Left ventricle myocardium inferior (tissue), 1 donor: ENCODE measurements at places on chromosomes 1 and 21.

DNA sequence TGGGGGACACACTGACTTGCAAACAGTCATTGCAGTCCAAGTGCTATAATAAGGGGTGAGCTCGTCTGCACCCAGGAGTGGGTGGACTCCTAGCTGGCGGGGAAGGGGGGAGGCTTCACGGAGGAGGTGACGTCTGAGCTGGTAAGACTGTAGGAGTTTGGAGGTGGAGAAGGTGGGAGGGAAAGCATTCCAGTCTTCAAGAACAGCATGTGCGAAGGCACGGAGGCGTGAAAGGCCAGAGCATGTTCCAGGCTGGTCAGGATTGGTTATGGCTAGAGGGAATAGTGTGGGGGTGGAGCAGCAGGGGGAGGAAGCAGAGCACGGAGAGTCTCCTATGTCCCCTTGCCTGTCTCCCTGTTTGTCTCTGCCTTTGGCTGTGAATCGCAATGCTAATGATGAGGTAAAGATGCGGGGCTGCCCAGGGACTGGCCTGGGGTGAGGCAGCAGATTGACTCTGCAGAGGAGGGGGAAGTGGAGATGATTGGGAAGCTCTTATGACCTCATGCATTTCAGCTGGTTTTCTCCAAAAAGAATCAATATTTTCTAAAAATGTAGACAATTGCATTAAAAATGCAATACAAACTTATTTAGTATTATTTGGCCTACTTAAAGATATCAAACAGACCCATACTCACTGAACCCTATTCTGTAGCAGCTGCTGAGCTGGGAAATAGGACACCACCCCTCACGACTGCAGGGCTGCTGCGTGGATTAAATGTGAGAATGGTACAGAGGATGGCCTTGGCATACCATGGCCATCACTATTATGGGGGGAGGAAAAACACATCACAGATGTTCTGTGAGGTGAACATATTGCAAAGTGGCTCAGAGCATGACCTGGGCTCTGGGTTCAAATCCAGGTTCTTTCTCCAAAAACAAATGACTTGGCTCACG lies 2.6 kb upstream of the ZNF436 start:
- no peak for DNase-seq

DNA sequence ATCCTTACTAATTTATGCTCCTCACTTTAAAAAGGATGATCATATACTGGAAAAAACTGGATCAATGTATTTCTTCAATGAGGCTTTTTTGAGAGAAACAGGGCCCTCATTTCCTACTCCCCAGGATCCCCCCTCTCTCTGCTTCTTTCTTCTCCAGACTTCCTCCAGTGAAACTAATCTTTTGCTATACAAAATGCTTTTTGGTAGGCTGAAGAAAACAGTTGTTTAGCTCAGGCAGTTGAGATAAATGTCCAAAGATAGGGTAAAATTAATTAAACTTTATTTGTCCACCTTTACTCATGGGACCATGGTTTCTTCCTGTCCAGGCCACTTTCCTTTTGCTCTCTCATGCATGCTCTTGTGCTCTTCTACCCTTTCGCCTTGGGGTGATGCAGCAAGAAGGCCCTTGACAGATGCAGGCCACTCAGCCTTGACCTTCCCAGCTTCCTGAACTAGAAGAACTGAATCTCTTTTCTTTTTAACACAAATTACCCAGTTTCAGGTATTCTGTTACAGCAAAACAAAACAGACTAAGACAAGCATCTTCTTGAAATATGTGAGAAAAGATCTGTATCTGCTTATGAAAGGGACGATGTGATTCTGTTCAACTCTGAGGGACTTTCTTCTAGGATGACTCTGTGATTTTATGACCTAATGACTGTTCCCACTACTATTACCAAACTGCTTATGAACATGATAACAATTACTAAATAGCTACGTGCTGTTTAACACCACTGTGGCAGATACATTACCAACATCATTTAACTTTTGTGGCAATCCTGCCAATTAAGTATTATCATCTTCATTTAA lies 63.7 kb downstream of the NVL start:
- no peak for DNase-seq

DNA sequence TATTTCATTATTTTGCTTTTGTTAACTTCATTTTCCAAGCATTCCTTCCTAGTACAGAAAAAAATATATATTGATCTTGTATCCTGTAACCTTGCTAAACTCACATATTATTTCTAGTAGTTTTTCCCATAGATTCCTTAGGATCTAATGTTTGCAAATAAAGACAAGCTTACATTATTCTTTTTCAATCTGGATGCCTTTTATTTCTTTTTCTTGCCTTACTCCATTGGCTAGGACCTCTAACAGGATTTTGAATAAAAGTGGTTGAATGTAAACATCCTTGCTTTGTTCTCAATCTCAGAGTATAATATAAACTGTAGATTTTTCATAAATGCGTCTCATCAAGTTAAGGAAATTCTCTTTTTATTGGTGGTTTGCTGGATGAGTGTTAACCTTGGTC lies 74.5 kb upstream of the GUCA2A start:
- DNase-seq, result no peak

- DNase-seq, result no peak
These were observed 44.3 kb downstream of the INAVA start for GRCh38 chr1:200938955-200939354.

- DNase-seq, result no peak
These were observed 271.4 kb upstream of the NR5A2 start for GRCh38 chr1:199756066-199756465.

GRCh38 chr1:10778640-10779039 lies 17.8 kb downstream of the CASZ1 start:
- DNase-seq, result no peak

DNA sequence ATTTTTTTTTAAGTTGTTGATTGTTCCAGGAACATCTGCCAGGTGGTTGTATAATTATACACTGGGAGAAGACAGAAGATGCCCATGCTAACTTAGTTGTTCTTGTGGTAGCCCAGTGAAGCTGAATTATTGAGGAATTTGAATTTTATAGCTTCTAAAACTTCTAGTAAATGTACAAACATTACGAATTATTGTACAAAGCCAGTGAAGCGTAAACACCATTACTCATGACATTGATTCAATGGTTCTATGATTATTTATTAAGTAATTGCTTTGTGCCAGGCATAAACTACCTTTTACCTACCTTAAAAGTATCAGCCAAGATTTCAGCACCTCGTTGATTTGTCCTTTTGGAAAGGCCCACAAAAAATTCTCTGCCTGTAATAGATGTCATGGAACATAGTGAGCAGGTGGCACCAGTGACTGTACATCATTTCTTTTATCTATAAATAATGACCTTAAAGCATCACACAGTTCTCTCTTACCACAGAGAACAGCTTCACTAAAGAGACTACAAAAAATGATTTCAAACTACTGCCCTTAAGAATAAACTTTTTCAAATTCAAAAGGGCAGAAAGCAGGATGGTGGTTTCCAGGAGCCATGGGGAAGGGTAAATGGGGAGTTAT lies 74.9 kb upstream of the BCL10 start:
- no peak for DNase-seq

DNA sequence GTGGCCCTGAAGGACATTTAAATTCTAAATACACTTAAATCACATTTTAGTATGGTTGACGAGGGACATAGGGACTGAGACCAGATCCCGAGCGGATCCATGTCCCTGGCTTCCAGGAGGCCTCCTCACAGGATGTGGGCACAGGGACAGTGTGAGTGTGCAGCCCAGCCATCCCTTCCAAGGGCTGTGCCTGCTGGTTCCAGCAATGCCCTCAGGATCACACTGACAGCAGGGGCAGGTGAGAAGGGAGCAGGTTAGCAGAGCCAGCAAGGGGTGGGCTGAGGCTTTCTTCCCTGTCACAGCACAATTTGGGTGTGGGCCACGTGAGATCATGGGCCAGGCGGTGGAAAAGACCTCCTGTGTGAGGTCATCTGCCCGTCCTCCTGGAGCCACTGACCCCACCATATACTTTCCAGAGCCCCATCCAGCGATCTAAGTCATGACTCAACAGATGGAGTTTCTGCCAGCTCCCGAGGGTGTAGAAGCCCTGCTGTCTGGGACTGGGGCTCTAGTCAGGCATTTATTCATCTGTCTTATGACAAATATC lies 37.0 kb upstream of the PRSS38 start:
- no peak for DNase-seq

- no peak for DNase-seq
These were observed 836 bp downstream of the CDC7 start for GRCh38 chr1:91501523-91501851.

DNA sequence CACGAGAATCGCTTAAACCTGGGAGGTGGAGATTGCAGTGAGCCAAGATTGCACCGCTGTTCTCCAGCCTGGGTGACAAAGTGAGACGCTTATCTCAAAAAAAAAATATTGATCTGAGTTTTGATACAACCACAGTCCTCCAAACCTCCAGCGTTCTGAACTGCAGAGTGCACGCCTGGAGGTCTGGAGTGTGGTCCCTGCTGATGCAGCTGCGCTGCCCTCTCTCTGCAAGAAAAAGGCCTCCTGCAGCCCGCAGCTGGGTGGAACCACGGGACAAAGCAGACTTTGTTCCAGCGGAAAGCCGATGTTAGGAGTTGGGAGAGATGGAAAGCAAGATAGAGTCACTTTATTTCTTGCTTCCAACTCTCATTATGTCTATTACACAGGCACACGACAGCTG lies 144.9 kb upstream of the SOD1 start:
- DNase-seq, result no peak

DNA sequence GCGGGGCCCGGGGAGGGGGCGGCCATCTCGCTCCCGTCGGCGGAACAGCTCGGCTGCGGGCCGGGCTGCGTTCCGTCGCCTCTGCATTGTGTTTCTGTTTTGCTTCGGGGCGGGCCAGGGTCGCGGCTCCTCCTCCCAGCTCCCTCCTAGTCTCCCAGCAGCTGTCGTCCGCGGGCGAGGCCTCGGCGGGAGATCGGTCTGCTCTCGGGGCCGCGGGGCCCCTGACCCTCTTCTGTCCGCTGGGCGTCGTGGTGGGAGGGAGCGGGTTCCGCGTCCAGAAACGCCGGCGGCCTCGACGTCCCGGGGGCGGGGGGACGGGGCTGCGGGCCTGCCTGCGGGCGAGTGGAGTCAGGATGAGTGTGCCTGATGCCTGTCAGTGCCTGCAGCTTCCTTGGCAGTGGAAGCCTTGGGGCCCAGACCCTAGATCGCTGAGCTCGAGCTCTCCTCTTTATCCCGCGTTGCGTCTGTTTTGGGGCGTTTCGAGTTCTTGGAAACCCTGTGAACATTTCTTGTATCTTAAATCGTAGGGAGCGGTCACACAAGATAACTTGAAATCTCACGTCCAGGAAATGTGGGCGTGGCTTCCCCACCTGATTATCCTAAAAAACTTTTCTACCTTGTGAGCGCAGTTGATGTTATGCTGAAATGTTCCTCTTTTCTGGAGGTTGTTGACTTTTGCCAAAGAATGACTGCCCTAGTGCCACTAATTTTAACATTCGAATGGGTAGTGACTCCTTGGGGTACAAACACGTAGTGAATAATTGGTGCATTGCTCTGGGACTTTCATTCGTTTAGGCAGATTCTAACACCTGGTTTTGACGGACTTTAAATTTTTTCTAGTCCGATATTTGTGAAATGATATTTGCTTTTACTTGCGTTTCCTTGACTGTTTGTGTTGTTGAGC lies 676 bp downstream of the MORC3 start:
- peak; percentile 25 for DNase-seq

GRCh38 chr1:61741711-61742619 lies at the start of gene PATJ:
Gene PATJ, plus strand, starts transcription at chr1:61742480. Its CDS starts 20,413 bp downstream, at chr1:61762893.
- DNase-seq, result peak; percentile 48

DNA sequence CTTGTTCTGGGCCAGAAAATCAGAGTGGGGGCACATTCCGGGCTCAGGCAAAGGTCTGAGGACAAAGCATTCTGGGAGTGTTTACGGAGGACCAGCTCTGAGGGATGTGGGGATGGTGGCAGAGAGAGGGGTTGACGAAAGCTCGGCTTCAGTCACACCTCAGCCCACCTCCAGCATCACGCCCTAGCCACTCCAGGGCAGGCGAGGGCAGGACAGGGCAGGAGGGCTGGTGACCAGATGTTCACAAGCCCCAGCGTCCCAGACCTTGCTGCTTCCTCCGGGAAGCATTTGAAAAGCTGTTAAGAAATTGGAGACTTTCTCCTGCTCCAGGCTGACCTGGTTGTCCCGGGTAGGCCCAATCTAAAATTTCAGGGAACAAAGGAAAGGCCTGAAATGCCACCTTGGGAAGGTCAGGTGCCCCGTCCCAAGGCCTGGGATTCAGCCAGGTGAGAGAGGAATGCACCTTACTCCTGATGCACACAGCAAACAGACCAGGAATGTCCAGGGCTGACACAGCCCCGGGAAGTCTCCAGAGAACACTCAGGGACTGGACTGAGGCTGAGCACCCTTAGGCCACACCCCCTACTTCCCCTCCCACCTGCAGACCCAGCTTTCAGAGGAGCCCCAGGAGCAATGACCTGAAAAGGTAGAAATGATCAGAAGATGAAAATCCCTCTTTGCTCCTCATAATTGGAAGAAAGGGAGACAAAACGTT lies 71.9 kb upstream of the KLHDC7A start:
- no peak for DNase-seq

DNA sequence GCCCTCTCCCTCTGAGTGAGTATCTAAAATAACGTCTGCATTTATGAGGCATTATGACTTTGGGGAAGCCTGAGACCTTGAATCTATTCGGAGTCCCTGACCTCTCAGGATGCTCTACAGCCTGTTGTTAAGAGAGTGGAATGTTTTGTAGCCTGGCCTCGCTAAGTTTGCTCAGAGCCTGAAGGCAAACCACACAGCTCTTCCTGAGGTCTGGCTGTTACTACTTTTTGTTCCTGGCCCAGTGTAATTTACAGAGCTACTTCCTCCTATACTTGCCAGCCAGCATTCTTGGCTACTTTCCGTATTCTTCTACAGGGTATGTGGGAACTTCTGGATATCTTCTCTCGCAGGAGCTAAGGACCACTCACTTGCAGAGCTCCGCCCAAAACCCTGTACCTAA lies 3.6 kb upstream of the ZMYM4 start:
- DNase-seq, result no peak

DNA sequence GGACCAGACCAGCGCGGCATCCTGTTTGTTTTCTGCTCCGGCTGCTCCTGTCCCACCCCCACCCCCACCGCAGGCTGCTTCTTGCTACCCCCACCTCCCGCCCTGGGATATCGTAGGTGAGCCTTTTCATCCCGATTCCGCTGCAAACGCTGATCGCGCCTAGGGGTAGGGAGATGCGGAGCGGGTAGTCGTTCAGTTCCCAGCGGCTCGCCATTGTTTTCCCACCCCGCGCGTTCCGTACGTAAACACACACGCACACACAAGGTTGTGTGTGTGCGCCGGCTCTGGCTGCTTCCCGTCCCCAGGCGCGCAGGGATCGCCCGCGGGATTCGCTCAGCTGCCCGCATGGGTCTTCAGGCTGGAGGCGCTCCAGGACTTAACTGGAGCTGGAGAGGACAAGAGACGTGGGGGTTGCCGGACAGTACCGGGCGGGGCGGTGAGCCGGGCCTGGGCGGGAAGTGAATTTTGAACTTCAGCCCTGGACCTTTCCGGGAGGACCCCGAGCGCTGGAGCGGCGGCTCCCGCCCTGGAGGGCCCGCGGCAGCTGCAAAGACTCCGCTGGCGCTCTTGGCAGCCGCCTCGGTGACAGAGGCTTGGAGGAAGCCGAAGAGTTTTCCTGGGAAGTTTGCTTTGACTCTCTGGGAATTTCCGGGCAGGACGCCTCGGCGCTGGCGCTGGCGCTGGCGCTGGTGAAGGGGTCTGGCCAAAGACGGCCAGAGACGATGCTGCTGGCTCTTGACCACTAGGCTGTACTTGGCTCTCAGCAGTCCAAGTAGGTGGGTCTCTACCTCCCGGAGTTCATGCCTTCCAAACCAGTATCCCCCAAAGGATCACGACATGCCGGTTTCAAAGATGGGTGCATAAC lies 1.6 kb downstream of the SOX13 start:
- peak; percentile 81 for DNase-seq
